ENCODE measurements at places on chromosomes 12 and 14.

GRCh38 chr12:58570411-58570810 is 349.9 kb downstream of the LRIG3 start:
- DNase-seq: no peak

DNA sequence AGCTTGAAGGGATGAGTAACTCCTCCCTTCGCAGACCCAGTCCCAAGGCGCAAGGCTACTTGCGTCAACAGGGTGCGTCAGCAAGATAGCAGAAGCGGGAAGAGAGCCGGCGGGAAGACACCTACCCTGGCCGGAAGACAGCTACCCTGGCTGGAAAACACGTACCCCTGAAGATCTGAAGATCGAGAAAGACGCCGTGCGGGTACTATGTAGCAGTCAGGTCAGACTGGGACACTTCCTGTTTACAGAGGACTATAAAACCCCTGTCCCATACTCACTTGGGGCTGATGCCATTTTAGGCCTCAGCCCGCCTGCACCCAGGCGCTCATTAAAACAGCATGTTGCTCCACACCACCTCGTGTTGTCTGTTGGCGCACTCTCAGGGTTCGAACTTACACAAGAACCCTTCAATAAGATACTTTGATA is 80.9 kb downstream of the ABCD2 start:
- no peak for DNase-seq

- DNase-seq: no peak
These were observed 47.7 kb upstream of the ATP2A2 start for GRCh38 chr12:110233212-110233903.

- DNase-seq: no peak
These were observed 25.4 kb downstream of the RTRAF start for GRCh38 chr14:52014601-52015267.

DNA sequence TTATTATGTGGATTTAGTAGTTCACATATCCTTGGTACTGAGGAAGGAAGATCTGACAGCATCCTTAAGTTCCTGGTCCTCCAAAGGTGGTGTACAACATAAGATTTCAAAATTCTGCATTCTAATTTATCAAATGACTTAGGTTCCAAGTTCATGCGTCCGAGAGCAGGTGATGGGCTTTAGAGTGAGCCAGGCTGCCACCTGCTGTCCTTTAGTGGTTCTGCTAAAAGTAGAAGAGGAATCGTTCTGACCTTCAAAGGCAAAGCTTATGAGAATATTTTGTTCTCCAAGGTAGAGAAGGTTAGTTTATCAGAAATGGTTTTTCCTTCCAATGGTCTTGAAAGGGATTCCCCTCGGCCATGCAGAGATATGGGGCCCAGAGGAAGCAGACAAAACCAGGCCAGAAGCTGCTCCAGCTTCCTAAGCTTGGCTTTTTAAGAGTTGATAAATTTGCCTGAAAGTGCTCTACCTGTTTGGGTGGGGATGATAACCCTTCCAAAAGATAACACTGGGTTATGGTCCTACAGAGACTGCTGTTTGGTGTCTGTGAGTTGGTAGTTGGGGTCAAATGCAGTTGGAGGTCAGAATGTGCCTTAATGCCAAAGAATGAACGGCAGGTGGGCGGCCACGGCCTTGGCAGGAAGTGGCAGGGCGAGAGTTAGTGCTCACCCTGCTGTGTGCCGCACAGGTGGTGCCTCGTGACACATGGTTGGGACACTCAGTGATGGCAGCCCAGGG is 29.1 kb upstream of the LRTM2 start:
- DNase-seq: peak; percentile 33

GRCh38 chr12:41683023-41683422 is 461.7 kb downstream of the GXYLT1 start:
- no peak for DNase-seq

DNA sequence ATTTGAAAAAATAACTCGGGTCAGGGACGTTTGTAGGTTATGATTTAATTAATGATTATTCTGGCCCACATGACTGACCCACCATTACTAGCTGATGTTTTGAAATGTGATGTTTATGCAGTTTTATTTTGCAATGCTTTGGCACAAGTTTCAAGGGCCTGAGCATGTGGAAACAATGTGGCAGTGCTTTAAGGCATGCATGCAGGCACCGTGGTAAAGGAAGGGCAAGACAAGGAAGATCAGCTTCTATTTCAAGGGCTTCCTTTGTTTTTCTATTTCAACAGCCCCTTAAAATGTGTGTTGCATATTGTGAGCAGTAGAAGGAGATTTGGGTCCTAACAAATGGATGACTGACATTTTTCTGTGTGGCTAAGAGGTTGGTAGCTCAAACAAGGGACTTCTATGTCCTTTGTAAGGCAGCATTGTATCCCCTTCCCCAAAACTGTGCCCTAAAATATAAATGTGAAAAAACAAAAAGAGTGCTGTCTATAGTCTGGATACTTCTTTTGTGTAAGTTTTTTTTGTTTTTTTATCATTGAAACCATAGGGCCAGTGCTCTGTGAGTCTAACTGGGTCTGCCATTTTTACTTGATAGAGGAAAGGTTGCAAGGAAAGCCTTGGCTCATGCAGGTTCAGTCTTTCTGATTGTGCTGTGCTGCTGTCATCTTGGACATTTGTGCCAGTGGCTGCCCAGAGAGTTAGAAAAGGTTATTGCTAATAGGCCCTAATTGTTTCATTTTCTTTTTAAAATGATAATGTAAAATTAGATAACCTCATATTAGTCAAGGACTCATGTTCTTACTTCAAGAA is 103.5 kb downstream of the FGD4 start:
- no peak for DNase-seq
